ENCODE measurements at places on chromosomes 4 and X.

DNA sequence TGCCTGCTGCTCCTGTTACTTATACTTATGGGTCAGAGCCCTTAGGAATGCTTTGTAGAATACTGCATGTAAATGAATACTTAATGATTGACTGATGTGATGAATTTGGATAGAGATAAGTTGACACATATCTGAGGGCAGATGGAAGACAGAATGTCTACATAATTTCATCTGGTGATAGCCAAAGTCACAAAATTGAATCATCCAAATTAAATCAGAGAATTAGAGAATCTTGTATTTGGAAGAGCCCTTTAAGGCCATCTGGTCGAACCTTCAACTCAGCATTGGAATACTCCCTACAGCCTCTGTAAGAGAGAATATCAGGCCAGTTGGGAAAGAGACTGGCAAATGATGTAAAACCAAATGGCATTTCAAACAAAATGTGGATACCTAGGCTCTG, 944.8 kb downstream of the RPA4 start:
- DNase-seq: no peak

- DNase-seq: no peak
Observed at GRCh38 chr4:162016991-162017390, 146.8 kb downstream of the FSTL5 start.

GRCh38 chr4:8741513-8742226, 130.0 kb downstream of the HMX1 start:
- DNase-seq: no peak

GRCh38 chr4:36737691-36738090, 456.3 kb downstream of the DTHD1 start:
- DNase-seq: no peak

DNA sequence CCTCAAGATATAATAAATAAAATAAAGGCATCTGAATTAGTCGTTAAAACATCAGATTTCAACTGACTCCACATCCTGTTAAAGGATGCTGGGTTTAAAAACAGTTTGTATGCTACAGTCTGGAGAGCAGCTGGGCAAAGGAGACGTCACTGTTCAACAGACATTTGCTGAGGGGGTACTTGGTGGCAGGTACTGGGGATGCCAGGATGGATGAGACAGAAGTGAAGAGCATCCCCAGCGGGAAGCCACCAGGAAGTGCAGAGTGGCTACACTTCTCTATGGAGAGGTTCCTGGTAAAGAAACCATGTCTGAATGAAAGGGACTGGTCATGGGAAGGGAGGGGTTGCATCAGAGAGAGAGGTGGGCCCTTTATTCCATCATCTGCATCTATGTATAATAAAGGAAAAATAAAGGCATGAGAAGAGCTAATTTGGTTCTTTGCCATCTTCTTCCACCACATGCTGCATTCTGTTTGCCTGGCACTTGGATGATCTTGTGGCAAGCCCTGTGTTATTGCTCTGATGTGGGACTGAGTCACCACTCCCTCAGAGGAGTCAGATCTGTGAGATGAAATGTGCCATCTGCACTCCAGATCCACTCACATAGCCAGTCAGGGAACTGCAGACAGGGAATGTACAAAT, 145.0 kb downstream of the SOWAHB start:
- DNase-seq: peak; percentile 98

GRCh38 chr4:87806520-87806919, 7.2 kb downstream of the IBSP start:
- DNase-seq: no peak

GRCh38 chr4:148097801-148098200, 344.4 kb downstream of the NR3C2 start:
- no peak for DNase-seq

DNA sequence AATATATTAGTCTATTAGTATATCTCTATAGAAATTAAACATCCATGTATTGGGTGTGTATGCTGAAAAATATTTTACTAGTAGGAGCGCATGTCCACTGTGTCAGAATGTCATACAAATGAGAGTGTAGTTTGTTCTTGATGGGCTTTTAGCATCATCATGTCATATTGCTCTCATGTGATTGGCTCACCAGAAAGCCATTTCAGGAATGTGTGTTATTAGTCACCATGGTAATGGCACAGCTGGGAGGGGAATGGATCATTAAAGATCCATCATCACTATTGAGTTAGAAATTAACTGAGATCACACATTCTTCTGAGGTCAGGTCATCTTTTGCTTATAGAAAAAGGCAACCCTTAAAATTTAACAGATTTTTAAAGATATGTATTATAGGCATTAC, 77.3 kb downstream of the PHEX start:
- no peak for DNase-seq

GRCh38 chrX:53005327-53005726, 43.3 kb upstream of the GPR173 start:
- DNase-seq: no peak

- DNase-seq: no peak
Observed at GRCh38 chr4:87073199-87074120, 138.6 kb downstream of the AFF1 start.

DNA sequence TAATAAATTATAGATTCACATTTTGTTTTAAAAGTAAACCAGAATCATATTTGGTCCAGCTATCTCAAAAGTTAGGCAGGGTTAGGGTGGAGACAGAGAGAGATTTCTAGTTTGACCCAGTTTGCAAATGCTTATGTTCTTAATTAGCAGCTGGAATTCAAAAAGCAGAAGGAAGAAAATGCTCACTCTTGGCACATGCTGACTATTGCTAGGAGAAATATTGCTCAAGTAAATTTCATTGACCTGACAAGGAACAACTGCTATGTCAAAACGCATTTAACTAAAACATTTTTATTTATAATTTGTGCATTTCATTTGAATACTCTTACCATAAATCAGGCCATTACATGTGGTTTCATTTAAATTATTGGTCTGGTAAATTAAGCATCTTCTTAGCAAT, 131.8 kb downstream of the GLRA3 start:
- DNase-seq: peak; percentile 61

- no peak for DNase-seq
Observed at GRCh38 chrX:109475174-109475891, 6.6 kb downstream of the GUCY2F start.

DNA sequence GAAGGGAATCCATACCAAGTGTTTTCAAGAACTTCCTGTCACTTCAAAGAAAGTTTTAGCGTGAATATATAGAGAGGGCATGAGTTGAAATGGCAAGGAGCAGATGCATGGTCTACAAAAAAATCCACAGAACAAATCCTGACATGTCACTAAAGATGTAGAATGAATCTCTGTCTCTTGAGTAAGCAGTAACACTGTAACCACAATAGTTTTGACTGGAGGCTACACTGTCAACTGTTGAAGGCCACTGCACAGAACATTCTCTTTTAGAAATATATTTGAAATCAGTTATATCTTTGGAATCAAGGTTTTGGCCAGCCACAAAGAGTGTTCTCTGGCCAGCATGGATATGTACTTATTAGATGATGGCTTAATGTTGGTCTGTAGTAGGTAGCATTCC, 83.8 kb downstream of the VCX3B start:
- DNase-seq: no peak

DNA sequence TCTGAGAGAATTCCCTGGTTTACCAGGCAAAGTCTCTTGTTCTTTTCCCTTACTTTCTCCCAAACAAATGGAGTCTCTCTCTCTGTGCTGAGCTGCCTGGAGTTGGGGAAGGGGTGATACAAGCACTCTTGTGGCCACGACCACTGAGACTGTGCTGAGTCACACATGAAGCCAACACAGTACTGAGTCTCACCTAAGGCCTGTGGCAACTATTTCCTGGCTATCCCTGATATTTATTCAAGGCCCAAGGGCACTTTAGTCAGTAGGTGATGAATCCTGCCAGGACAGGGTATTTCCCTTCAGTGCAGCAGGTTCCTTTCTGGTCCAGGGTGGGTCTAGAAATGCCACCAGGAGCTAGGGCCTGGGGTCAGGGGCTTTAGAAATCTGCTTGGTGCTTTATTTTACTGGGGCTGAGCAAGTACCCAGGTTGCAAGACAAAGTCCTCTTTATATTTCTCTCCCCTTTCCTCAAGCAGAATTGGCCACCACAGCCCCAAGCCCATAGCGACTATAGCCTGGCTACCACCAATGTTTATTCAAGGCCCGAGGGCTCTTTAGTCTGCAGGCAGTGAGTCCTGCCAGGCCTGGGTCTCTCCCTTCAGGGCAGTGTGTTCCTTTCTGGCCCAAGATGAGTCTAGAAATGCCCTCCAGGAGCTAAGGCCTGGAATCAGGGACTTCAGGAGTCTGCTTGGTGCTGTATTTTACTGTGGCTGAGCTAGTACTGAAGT, 10.5 kb downstream of the ARL13A start:
- DNase-seq: no peak

DNA sequence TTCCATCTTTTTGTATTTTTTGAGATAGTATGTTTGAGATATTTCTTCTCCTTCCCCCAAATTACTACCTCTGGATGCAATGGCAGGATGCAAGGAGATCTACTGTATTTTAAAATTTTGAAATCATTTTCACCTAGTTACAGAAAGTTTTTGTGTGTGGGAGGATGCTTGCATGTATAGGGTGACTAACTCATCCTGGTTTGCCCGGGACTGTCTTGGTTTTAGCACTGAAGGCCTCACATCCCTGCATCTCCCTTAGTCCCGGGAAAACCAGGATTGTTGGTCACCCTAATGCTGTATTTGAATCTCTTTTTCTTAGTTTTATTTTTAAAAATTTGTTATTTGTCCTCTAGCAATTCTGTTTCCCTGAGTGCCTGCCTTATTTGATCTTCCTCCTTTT, 12.1 kb downstream of the SUPT20HL2 start:
- DNase-seq: no peak

DNA sequence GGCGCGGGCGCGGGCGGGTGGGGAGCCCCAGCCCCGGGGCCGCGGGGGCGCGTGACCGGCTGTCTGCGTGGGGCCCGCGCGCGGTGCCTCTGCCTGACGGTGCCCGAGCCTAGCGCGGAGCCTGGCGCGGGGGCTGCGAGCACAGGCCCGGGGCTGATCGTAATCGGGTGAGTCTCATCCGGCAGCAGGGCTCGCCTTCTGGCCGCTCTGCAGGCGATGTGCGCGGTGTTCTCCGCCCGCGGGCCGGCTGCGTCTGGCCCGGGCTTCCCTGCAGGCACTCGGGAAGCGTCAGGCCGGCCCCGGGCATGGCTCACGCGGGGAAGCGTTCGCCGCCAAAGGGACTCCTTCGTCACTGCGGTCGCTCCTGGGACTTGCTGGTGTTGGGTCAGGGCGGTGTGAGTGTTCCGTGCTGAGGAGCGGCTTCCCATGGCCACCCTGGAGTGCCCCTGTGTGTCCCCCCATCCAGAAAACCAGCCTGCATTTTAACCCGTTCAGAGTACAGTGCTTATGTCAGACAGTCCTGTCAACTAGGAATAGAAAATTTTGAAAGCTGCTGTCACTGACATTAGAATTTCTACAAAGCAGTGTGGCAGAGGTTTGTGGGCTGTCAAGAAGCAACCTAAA, 40.6 kb downstream of the FAM149A start:
- no peak for DNase-seq

DNA sequence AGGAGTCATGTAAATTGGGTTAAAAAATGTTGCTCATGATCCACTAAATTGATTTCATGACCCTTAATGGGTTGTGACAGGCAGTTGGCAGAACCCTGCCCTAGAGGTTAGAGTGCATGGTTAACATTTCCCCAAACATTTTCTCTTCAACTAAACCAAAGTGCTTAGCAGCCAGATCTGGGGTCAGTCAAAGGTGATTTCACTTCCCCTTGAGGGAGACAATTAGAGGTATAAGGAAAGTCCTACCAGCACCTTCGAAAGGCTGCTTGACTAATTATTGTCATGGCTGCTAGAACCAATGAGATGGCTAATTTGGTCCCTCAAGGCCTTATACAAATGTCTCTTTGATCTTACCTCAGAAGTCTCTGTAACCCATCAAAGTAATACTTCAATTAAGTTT, 30.9 kb upstream of the INTS6L start:
- no peak for DNase-seq

DNA sequence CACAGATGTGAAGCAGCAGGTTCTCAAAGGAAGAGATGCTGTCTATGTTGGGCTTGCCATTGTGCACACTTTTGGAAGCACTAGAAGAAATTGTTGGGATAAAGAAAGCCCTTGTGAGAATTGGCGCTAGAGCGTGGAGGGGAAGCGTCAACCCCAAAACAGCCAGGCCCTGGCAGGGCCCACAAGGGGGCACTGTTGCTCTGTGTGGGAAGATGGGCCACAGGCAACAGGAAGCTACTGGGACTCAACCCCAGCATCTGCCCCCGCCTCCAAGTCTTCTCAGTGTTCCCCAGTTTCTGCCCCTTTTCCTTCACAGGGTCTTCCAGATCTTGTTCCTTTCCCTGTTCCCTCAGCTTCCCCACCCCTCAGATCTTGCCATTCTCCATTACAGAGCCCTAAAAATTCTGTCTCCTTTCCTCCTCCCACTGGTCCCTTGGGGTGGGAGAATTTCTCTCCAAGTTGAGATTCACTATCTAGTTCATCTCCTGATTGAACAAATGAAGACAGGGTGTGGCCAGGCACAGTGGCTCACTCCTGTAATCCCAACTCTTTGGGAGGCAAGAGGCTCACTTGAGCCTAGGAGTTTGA, 85.5 kb downstream of the STARD8 start:
- no peak for DNase-seq

DNA sequence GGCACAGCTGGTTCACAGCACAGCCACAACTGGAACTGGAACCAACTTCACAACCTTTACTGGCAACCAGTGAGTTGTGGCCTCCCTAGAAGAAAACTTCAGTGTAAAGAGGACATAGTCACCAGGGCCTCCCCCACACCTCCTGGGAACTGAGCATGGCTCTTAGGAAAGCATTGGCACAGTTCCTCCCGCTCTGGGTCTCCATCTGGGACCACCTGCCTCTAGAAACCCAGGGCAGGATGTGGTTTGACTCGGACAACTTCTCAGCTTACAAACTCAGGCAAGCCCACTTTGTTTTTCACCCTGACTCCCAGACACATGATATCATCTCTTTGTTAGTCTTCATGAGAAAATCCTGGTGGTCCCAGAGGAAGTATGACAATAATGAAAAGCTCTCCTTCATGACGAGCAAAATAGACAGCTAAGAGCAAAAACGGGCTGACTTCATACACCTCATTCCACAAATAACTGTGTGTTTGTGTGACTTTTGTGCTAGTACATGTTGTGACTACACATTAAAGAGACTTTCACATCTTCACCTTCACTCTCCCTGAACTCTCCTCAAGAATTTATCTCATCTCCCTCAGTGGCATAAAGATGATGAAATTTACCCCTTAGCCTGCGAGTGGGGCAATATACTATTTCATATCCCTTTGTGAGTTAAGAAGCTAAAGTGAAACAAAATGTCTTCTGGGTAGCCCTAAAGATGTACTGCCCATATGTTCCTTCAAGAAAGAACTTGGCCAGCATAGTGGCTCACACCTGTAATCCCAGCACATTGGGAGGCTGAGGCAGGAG, 75.4 kb downstream of the SH3KBP1 start:
- no peak for DNase-seq

DNA sequence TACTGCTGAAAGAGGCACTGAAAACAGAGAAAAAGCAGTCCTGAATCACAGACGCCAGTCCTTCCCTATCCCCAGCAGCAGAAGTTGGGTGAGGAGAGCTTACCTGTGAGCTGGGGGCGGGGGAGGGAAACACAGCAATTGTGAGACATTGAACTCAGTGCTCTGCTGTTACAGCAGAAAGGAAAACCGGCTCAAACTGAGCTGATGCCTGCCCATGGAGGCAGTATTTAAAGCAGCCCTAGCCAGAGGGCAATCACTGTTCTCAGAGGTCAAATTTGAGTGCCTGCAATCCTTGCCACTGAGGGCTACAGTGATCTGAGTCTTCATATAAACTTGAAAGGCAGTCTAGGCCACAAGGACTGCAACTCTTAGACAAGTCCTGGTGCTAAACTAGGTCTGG, 220.7 kb downstream of the GRXCR1 start:
- DNase-seq: no peak

GRCh38 chr4:78038704-78039103, 18.4 kb upstream of the FRAS1 start:
- DNase-seq: no peak

- DNase-seq: no peak
Observed at GRCh38 chr4:18314731-18315130, 293.2 kb upstream of the LCORL start.

Measured in AG09309 (cell line).